Right renal cortex interstitium (tissue), 3 donors: ENCODE measurements at places on chromosomes 11 and 22. TPM values are rescaled to one million over a fixed set of nuclear protein-coding genes. Genes with fewer than 3 reads are reported as not detected.

The ANKK1 gene
- polyA plus RNA-seq = 0.16 TPM

The SCGB1C1 gene
- 1.3 TPM for polyA plus RNA-seq

The BBOX1 gene
- 62.2 TPM for polyA plus RNA-seq

The ART5 gene
- polyA plus RNA-seq = 3.3 TPM

The ARL14EP gene
- 63.0 TPM for polyA plus RNA-seq

DNA sequence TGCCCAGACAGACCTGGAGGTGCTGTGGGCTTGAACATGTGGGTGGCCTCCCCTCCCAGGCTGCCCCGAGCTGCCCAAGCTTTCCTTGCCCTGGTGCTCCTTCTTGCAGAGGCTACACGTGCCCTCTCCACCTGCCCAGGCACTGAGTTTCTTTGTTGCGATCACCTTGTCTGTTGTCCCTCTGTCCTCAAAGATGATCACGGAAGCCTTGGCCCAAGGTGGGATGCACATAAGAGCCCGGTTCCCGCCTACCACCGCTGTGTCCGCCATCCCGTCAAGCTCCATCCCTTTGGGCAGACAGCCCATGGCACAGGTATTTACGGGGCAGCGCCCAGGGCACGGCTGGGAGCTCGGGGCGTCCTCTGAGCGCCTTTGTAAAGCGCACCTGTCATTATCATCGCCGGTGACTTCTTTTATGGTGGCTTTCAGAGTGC, 67.5 kb downstream of the MED15 start:
- no peak for DNase-seq
